ENCODE measurements at places on chromosomes 2 and 18. TPM values are rescaled to one million over a fixed set of nuclear protein-coding genes. Genes with fewer than 3 reads are reported as not detected.

DNA sequence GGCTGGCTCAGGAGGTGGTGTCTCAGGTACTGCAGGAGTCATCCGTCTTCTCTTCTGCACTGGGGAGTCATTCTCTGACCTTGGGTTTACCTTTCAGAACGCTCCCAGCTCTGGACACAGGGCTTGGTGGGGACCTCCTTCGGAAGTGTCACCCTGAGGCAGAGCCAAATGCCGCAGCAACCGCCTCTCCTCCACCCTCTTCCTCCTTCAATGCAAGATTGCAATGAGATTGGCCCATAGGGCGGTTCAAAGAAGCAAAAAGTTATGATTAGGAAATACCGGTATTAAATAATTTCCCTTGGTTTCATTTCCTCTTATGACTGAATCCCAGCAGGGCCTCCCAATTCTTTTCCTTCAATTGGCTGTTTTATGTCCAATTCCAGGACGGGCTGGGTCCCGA, 178.8 kb downstream of the ACKR3 start:
- H3K27ac ChIP-seq: no peak overlapping the region
- H3K4me1 ChIP-seq: peaks cover 13% of the 10 kb centered on the region
- no peak for DNase-seq

GRCh38 chr2:67400560-67401485, 3.7 kb downstream of the ETAA1 start:
- H3K4me3 ChIP-seq: no peak overlapping the region
- no peaks in the 10 kb centered on the region for H3K36me3 ChIP-seq
- H3K27me3 ChIP-seq: no peaks in the 10 kb centered on the region

- H3K4me3 ChIP-seq: no peak overlapping the region
- H3K27me3 ChIP-seq: no peaks in the 10 kb centered on the region
- H3K4me1 ChIP-seq: no peaks in the 10 kb centered on the region
- no peak for DNase-seq
- H3K27ac ChIP-seq: no peak overlapping the region
These were observed 39.0 kb upstream of the BMPR2 start for GRCh38 chr2:202337151-202337550.

DNA sequence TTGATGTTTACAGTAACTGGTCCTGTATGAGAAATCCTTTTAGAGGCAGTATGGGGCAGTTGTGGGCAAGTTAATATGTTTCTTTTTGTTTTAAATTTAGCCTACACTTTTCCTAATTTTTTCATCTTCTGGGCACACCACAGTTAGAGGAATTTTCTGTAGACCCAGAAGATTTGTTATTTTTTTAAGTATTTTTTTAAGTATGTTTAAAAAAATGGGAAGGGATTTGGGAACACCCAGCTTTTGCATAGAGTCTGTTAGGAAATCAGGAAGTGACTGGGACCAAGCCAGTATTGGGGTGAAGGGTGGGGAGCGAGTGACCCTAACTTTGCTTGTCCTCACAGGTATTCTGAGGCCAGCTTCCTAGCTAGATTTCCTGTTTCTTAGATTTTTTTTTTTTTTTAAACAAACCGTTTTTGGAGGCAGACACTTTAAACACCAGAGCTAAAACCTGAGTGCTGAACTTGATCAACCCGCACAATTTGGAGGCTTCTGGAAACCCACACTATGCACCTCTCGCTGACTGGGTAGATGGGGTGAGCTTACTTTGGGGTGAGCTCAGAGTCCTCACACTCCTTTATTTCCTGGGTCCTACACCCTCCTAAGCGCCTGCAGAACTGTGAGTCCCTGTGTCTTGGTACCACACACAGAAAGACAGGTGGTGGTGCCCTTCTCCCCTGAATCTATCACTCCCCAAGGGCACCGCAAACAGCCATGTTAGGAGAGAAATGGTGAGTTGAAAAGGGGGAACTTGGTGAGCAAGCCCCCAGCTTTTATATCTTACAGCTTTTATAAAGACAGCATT, 5.2 kb downstream of the GATA6 start:
- no peak for DNase-seq
- H3K27ac ChIP-seq: no peak overlapping the region
- H3K36me3 ChIP-seq: no peaks in the 10 kb centered on the region
- peaks cover 4% of the 10 kb centered on the region for H3K4me1 ChIP-seq
- no peak overlapping the region for H3K4me3 ChIP-seq

- H3K27me3 ChIP-seq: no peaks in the 10 kb centered on the region
- H3K27ac ChIP-seq: no peak overlapping the region
These were observed 192.0 kb downstream of the MTX2 start for GRCh38 chr2:176461098-176461808.

GRCh38 chr2:148969659-148970061, 68.8 kb upstream of the LYPD6B start:
- H3K36me3 ChIP-seq: peaks cover 5% of the 10 kb centered on the region
- peak overlapping the region; percentile 91 for H3K27ac ChIP-seq
- DNase-seq: peak; percentile 27
- H3K27me3 ChIP-seq: peaks cover 10% of the 10 kb centered on the region

- no peak for DNase-seq
- H3K27me3 ChIP-seq: no peaks in the 10 kb centered on the region
- no peaks in the 10 kb centered on the region for H3K4me1 ChIP-seq
- no peak overlapping the region for H3K4me3 ChIP-seq
These were observed 188.9 kb upstream of the OSR1 start for GRCh38 chr2:19547321-19547720.

GRCh38 chr2:40189881-40190280, 262.0 kb downstream of the SLC8A1 start:
- H3K27me3 ChIP-seq: no peaks in the 10 kb centered on the region
- H3K36me3 ChIP-seq: no peaks in the 10 kb centered on the region
- H3K4me3 ChIP-seq: no peak overlapping the region
- H3K27ac ChIP-seq: no peak overlapping the region

DNA sequence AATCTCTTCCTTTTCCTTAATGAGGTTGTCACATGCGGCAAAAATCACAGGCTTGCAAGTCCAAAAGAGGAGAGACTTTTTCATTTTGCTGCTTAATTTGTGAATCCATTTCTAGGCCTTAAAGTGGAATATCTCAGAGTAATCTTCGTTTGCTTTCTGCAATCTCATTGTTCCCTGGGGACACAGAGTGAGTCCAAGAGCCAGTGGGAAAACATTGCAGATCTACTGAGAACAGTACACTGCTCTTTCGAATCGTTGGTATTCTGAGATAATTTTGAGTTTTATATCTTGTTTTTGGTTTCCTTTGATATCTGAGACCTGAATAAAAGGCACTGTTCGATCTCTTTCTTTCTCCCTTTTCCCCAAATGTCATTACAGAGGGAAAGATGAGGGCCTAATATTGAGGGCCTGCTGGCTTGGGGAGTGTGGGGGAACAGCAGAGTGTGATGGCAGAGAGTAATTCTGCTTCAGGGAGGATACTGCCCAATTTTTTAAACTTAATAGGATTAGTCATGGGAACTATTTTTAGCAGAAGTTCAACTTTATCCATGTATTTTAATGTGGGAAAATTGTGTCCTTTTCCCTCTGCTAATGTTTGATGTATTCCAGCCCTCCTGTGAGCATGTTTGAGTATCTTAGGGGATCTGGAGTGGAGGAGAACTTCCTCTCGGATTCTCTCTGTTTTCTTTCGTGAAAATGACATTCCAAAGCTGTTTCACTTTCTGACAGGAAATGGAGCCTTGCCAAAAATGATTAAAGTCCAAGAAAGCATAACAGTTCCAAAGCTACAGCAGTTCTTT, 418.2 kb upstream of the ZEB2 start:
- H3K27ac ChIP-seq: peak overlapping the region; percentile 71
- no peak overlapping the region for H3K4me3 ChIP-seq
- H3K36me3 ChIP-seq: no peaks in the 10 kb centered on the region
- H3K27me3 ChIP-seq: no peaks in the 10 kb centered on the region
- peaks cover 12% of the 10 kb centered on the region for H3K4me1 ChIP-seq
- no peak for DNase-seq

GRCh38 chr2:189177251-189177840, 2.2 kb downstream of the COL5A2 start:
- DNase-seq: no peak
- peaks cover 25% of the 10 kb centered on the region for H3K4me1 ChIP-seq
- H3K27ac ChIP-seq: no peak overlapping the region
- no peaks in the 10 kb centered on the region for H3K36me3 ChIP-seq

GRCh38 chr2:224400886-224401632, 848 bp downstream of the FAM124B start:
- H3K27ac ChIP-seq: peak overlapping the region; percentile 33
- peaks cover 6% of the 10 kb centered on the region for H3K36me3 ChIP-seq
- H3K4me3 ChIP-seq: no peak overlapping the region
- no peaks in the 10 kb centered on the region for H3K27me3 ChIP-seq

GRCh38 chr18:34659579-34660517, 50.2 kb upstream of the DTNA start:
- no peaks in the 10 kb centered on the region for H3K27me3 ChIP-seq
- no peak overlapping the region for H3K27ac ChIP-seq
- H3K4me1 ChIP-seq: peaks cover 4% of the 10 kb centered on the region
- peak; percentile 28 for DNase-seq
- H3K36me3 ChIP-seq: no peaks in the 10 kb centered on the region

GRCh38 chr2:25251422-25252273, 83.3 kb upstream of the POMC start:
- peaks cover 20% of the 10 kb centered on the region for H3K27me3 ChIP-seq
- peak overlapping the region; percentile 93 for H3K4me3 ChIP-seq
- peaks cover 48% of the 10 kb centered on the region for H3K4me1 ChIP-seq
- H3K27ac ChIP-seq: peak overlapping the region; percentile 85
- peak; percentile 61 for DNase-seq

- no peaks in the 10 kb centered on the region for H3K36me3 ChIP-seq
- peaks cover 28% of the 10 kb centered on the region for H3K27me3 ChIP-seq
- H3K4me1 ChIP-seq: peaks cover 7% of the 10 kb centered on the region
- H3K4me3 ChIP-seq: no peak overlapping the region
- DNase-seq: peak; percentile 41
- no peak overlapping the region for H3K27ac ChIP-seq
These were observed 2.3 kb upstream of the GATA6 start for GRCh38 chr18:22167091-22167470.

- no peaks in the 10 kb centered on the region for H3K4me1 ChIP-seq
- H3K36me3 ChIP-seq: peaks cover 5% of the 10 kb centered on the region
- H3K27ac ChIP-seq: no peak overlapping the region
- DNase-seq: no peak
- no peak overlapping the region for H3K4me3 ChIP-seq
- H3K27me3 ChIP-seq: no peaks in the 10 kb centered on the region
These were observed 8.1 kb upstream of the IL36A start for GRCh38 chr2:112997151-112997550.

- H3K4me1 ChIP-seq: peaks cover 22% of the 10 kb centered on the region
- DNase-seq: peak; percentile 63
- H3K4me3 ChIP-seq: peak overlapping the region; percentile 74
- peaks cover 6% of the 10 kb centered on the region for H3K27me3 ChIP-seq
These were observed 14.0 kb upstream of the ANKRD62 start for GRCh38 chr18:12079491-12080237.

DNA sequence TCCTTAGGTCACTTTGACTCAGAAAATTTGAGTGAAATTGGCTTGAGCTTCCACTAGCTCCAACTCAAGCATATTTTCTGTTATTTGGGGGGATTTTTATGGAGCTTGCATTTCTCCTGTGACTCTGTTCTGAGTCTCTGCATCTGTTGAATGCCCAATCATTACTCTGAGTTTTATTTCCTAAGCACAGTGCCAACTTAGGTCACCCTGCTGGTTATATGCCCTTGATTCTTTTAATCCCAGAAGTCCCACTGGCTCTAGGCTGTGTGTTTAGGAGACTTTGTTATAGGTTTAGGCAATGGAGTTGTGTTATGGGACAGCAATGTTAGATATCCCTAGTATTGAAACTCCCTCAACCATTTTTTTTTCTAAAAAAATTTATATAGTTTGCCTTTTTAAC, 198.2 kb upstream of the DTNA start:
- no peak overlapping the region for H3K27ac ChIP-seq
- no peak overlapping the region for H3K4me3 ChIP-seq
- DNase-seq: no peak
- H3K36me3 ChIP-seq: peaks cover 8% of the 10 kb centered on the region
- H3K4me1 ChIP-seq: peaks cover 15% of the 10 kb centered on the region
- H3K27me3 ChIP-seq: no peaks in the 10 kb centered on the region

GRCh38 chr18:28095631-28096030, 81.3 kb downstream of the CDH2 start:
- H3K4me1 ChIP-seq: peaks cover 12% of the 10 kb centered on the region
- H3K36me3 ChIP-seq: no peaks in the 10 kb centered on the region
- H3K27me3 ChIP-seq: no peaks in the 10 kb centered on the region
- no peak overlapping the region for H3K4me3 ChIP-seq
- DNase-seq: no peak

DNA sequence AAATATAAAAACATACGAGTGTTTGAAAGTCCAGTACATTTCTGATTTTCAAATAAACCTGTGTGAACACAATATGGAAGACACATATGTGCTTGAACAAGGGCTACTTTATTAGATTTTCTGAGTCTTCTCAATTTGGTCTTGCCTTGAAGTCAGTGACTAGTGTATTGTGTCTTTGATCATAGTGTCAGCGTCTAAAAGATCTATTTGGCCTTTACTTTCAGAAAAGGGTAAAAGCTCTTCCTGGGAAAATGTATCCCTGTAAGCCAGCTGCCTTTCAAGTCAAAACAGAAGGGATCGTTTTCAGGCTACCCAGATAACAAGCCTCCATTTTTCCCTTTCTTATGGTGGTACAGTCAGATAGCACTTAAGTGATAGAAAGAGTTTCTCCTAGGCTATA, 471.9 kb downstream of the CMPK2 start:
- DNase-seq: no peak
- no peak overlapping the region for H3K4me3 ChIP-seq
- peaks cover 10% of the 10 kb centered on the region for H3K4me1 ChIP-seq

GRCh38 chr18:65124633-65125032, 626.2 kb upstream of the CDH7 start:
- no peaks in the 10 kb centered on the region for H3K27me3 ChIP-seq
- no peak for DNase-seq
- H3K27ac ChIP-seq: no peak overlapping the region

DNA sequence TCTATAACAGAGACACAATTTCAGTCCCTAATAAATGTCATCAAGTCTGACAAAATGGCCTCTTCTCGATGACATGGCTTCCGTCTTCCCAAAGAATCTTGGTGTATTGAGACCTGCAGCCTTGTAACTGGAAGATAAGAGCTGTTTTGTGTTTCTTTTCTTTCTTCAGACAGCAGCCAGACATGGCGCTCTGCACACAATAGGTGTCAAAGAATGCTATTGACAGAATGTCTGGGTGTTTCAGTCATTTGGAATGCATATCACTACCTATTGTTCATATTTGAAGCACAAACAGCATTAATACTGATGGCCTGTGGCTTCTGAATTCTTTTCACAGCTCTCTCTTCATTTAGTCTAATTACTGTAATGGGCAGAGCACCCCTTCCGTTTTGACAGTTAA, 344.8 kb downstream of the RPRM start:
- no peak overlapping the region for H3K4me3 ChIP-seq
- H3K4me1 ChIP-seq: peaks cover 4% of the 10 kb centered on the region
- H3K36me3 ChIP-seq: no peaks in the 10 kb centered on the region
- no peak overlapping the region for H3K27ac ChIP-seq
- H3K27me3 ChIP-seq: peaks cover 2% of the 10 kb centered on the region

Gene ATP8B1
- 0.07 TPM for total RNA-seq

Gene BOK
- total RNA-seq: 13.8 TPM

Gene RAB6D
- total RNA-seq: not detected

Gene TEKT4
- total RNA-seq: not detected

Gene VSNL1
- total RNA-seq: 6.1 TPM
